ENCODE measurements at places on chromosomes 4 and X. TPM values are rescaled to one million over a fixed set of nuclear protein-coding genes. Genes with fewer than 3 reads are reported as not detected.

DNA sequence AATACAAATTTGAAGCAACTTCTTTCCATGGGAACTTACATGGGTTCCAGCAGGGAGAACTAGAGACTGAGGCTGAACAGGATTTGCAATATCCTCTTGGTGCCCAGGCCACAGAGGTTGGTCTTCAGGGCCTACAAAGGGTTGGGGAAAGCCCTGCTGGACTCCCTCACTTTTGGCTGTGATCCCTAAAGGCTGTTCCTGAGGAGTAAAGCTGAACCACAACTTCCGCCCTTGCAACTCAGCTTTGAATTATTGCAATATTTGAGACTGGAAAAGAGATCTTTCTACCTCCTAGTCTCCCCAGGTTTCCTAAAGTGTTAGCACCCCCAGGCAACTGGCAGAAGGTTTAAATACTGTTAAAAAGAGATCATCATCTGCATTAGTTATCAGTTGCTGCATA is 26.9 kb downstream of the DCHS2 start:
- no peaks in the 10 kb centered on the region for H3K36me3 ChIP-seq
- H3K4me3 ChIP-seq, result no peak overlapping the region
- no peak overlapping the region for H3K27ac ChIP-seq
- no peaks in the 10 kb centered on the region for H3K4me1 ChIP-seq
- DNase-seq, result no peak
- H3K27me3 ChIP-seq, result no peaks in the 10 kb centered on the region

GRCh38 chr4:172698256-172698655 is 470.4 kb upstream of the GALNT7 start:
- no peak overlapping the region for H3K4me3 ChIP-seq
- no peaks in the 10 kb centered on the region for H3K4me1 ChIP-seq
- no peaks in the 10 kb centered on the region for H3K36me3 ChIP-seq
- H3K27ac ChIP-seq, result no peak overlapping the region
- no peak for DNase-seq

POLN gene
- 3.9 TPM for total RNA-seq

GPM6B gene
- total RNA-seq, result 15.7 TPM

- no peaks in the 10 kb centered on the region for H3K36me3 ChIP-seq
- peaks cover 20% of the 10 kb centered on the region for H3K4me1 ChIP-seq
- no peaks in the 10 kb centered on the region for H3K27me3 ChIP-seq
- no peak for DNase-seq
- H3K4me3 ChIP-seq, result no peak overlapping the region
- no peak overlapping the region for H3K27ac ChIP-seq
These were observed 11.2 kb downstream of the FHDC1 start for GRCh38 chr4:152947311-152947710.

- H3K4me1 ChIP-seq, result no peaks in the 10 kb centered on the region
- DNase-seq, result no peak
- no peak overlapping the region for H3K27ac ChIP-seq
- no peaks in the 10 kb centered on the region for H3K27me3 ChIP-seq
These were observed 39.7 kb downstream of the PRSS12 start for GRCh38 chr4:118313098-118313497.

TBC1D9 gene
- total RNA-seq, result 22.1 TPM

GRCh38 chr4:93466446-93466845 is 362.1 kb upstream of the ATOH1 start:
- no peak for DNase-seq
- no peaks in the 10 kb centered on the region for H3K36me3 ChIP-seq
- H3K4me3 ChIP-seq, result no peak overlapping the region
- H3K27me3 ChIP-seq, result no peaks in the 10 kb centered on the region
- no peak overlapping the region for H3K27ac ChIP-seq

DNA sequence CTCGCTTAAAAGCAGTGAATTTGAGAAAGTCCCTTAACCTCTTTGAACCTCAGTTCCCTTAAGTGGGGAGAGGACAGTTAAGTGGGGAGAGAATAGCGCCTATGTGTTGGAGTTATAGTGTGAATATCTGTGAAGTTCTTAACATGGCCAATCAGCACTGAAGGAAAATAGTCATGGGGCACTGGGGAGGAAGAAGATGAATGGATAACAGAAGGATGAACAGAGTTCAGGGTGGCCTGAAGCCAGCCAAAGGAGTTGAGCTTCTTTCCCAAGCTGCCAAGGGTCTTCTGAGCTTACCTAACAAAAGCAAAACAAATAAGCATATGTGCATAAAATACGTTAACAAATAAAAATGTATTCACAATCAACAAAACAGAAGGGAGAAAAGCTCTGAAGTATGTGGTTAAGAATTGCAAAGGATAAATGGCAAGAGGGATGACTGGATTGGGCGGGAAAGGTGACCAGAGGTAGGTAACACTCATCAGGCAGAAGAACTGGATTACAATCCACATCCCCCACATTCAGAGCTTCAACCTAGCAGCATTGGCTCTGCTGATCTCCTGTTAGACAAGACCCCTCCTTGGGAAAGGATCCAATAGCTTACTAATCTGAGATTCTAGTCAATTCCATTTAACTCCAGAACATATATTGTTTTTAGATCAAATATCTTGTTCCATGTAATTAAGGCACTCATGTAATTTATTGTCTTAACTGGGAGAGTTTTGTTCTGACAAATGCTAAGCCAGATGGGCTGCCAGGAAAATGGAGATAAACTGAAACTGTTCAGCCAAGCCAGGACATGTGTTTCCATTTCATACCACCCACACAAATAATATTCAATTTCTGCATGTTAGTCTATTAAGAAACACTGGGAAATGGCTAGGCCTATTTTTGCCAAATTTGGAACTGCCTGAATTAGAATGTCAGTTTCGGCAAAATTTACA is 221.2 kb downstream of the LDB2 start:
- no peaks in the 10 kb centered on the region for H3K27me3 ChIP-seq
- peaks cover 7% of the 10 kb centered on the region for H3K4me1 ChIP-seq
- no peak overlapping the region for H3K27ac ChIP-seq
- H3K36me3 ChIP-seq, result no peaks in the 10 kb centered on the region
- no peak for DNase-seq

GRCh38 chr4:136784326-136784725 is 748.0 kb downstream of the PCDH18 start:
- H3K4me3 ChIP-seq, result no peak overlapping the region
- no peak overlapping the region for H3K27ac ChIP-seq
- no peaks in the 10 kb centered on the region for H3K36me3 ChIP-seq
- H3K27me3 ChIP-seq, result no peaks in the 10 kb centered on the region

- H3K36me3 ChIP-seq, result no peaks in the 10 kb centered on the region
- peaks cover 23% of the 10 kb centered on the region for H3K4me1 ChIP-seq
- DNase-seq, result no peak
- H3K4me3 ChIP-seq, result no peak overlapping the region
These were observed 2.8 kb downstream of the CMC4 start for GRCh38 chrX:155068165-155068564.

XKRX gene
- total RNA-seq, result 0.74 TPM

CYBB gene
- total RNA-seq, result 6.9 TPM

DNA sequence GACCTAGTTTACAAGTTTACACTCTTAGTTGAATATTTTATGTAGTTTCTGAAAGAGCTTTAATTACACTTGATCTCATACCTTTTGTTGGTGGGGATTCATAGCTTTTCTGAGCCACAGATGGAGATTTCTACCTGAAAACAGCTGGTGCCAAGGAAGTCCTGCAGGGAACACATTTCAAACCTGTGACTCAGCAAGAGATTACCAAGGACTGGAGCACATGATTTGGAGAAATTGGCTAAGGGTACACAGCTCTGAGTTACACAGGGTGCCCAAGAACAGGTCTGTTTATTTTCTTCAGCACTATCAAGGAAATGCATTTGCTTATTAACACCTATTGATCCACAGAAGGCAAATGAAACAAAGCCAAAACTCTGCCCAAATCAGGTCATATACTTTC is 691.5 kb downstream of the KCTD8 start:
- no peak for DNase-seq
- H3K27me3 ChIP-seq, result no peaks in the 10 kb centered on the region
- no peaks in the 10 kb centered on the region for H3K4me1 ChIP-seq
- H3K36me3 ChIP-seq, result no peaks in the 10 kb centered on the region
- H3K27ac ChIP-seq, result no peak overlapping the region
- H3K4me3 ChIP-seq, result no peak overlapping the region

- peaks cover 23% of the 10 kb centered on the region for H3K4me1 ChIP-seq
- H3K4me3 ChIP-seq, result no peak overlapping the region
- H3K27me3 ChIP-seq, result no peaks in the 10 kb centered on the region
- H3K27ac ChIP-seq, result no peak overlapping the region
These were observed 1.7 kb upstream of the ABRAXAS1 start for GRCh38 chr4:83486457-83487129.
